ENCODE measurements at places on chromosomes 7 and 10.

DNA sequence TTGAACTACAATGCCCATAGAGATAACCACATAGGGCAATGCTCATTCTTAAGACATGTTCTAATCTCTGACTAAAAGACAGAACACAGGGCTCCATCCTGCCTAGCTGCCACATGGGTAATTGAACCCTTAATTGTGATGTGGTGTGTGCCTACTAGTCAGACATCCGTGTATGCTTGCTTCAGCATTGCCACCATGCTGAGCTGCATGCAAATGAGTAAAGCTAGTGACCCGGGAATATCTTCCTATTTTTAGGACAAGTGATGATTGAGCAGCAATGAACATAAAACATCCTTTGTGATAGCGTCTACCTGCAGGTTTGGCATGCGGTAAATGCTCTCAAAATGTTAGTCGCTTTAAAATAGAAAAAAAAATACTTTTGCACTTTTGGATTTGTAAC is 115.8 kb downstream of the MAGI2 start:
- no peak for DNase-seq

DNA sequence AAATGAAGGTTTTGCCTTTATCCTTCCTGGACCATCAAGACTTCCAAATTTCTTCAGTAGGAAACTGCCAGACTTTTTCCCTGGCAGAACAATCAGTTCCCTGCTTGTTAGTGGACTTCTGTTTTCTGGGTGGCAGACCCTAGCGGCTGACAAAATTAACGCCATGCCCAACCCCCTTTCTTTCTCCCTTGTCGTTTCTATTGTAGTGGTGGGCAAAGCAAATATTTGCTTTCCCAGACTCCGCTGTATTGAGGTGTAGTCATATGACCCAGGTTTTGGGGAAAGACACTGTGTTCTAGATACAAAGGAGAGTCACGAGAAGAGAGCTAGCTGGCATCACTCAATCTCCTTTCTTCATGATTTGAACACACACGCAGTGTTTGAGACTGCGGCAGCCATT is 7.7 kb downstream of the PON2 start:
- no peak for DNase-seq

DNA sequence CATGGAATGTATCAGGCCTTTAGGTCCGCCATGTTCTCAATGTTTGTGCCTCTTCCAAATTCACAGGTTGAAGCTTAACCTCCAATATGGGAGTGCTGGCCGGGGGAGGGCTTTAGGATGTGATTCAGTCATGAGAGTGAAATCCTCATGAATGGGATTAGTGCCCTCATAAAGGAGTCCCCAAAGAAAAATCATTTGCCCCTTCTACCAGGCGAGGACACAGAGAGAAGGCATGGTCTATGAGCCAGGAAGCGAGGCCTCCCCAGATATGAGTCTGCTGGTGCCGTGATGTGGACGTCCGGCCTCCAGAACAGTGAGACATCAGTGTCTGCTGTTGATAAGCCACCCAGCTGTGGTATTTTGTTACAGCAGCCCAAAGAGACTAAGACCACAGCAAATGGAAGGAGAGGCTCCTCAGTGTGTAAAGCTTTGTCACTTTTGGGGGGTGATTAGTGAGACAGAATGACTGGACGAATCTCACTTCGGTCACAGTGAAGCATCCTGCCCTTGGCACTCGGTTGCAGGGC is 231.3 kb upstream of the KLF6 start:
- no peak for DNase-seq

DNA sequence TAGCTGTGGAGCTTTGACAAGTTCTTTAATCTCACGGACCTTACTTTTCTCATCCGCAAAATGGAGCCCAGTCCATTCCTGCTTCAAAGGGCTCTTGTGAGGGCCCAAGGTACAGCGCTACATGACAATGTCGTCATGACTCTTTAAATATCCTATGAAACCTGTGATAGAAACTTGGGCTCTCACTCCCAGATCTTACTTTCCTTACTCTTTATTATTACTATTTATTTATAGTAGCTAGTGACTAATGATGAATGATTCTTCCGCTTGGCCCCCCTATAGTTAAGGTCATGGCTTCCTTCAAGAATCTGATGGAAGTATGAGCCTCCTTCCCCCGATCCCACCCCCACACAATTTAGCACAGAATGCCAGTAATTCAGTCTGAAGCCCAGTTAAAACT is 41.9 kb downstream of the RBM20 start:
- DNase-seq: no peak

- no peak for DNase-seq
These were observed 107.3 kb downstream of the NKX6-2 start for GRCh38 chr10:132678436-132679216.

DNA sequence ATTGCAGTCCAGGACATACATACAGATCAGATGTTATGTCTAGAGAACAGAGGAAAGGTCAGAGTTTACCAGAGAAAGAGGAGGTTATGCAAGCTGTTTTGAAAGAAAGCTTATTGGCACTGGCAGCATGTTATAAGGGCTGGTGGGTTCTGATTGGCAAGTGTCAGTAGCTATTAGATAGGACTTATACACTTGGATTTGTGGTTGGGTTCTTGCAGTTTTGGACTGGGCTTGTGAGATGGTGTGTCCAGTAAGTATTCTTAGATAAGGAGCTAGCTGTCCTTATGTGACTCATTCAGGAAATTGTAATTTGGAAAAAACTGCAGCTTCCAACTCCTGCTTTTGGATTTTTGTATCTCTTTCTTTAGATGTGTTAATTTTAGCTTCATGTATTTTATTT is 130.7 kb upstream of the NAMPT start:
- no peak for DNase-seq
